Right ventricle myocardium inferior (tissue), 1 donor: ENCODE measurements at places on chromosomes 7 and 10.

DNA sequence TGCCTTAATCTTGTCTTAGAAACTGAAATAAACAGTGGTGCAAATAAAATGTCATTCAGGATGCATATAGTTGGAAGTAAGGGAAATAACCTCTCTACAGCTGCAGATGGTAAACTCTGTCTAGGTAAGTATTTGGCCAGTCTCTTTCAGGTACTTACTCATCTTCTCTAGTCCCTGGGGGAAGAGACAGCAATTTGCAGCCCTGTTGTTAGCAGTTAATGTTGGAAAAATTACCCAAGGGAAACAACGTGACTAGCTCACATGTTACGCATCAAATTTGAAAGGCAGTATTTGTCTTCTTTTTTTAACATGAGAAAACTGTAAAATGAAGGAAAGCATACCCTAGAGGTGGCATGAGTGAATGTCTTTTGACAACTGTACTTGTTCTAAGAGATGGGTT, 3.2 kb upstream of the HUS1 start:
- DNase-seq = no peak

GRCh38 chr10:12156367-12157123, 27.1 kb downstream of the SEC61A2 start:
- no peak for DNase-seq

DNA sequence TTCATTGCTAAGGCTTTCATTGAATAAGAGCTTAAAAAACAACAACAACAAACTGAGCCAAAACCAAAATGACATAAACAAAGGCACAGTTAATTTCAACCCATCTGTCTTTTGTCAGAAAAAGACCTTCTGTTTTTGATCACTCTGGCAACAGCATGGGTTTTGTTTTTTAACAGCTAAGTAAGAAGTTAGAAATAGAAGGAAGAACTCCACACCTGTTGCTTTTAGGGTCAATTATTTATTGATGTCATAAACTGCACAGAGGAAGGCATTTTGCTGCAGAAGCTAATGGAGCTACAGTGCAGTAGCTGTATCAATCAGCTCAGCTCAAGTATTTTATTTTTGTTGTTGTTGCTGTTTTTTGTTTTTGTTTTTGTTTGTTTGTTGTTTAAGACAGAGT, 16.3 kb upstream of the GJD4 start:
- no peak for DNase-seq

GRCh38 chr7:138303230-138304070, 156.6 kb upstream of the TRIM24 start:
- DNase-seq = no peak

DNA sequence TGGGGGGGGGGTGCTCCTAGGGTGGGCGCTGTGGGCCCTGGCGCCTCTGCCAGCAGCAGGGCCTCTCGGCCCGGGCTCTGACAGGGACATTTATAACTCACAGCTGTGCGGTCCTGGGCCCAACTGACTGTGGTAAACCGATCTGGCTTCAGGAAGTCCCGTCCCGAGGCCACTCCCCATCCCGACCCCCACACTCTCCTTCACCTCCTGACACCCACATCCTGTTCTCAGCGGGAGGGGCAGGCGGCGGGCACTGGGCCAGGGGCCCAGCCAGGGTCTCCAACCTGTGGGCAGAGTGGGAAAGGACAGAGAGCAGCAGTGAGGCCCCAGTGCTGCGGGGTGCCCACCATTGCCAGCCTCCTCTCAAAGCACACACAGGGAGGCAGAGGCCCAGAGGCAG, 69.1 kb downstream of the ZMIZ1 start:
- no peak for DNase-seq

DNA sequence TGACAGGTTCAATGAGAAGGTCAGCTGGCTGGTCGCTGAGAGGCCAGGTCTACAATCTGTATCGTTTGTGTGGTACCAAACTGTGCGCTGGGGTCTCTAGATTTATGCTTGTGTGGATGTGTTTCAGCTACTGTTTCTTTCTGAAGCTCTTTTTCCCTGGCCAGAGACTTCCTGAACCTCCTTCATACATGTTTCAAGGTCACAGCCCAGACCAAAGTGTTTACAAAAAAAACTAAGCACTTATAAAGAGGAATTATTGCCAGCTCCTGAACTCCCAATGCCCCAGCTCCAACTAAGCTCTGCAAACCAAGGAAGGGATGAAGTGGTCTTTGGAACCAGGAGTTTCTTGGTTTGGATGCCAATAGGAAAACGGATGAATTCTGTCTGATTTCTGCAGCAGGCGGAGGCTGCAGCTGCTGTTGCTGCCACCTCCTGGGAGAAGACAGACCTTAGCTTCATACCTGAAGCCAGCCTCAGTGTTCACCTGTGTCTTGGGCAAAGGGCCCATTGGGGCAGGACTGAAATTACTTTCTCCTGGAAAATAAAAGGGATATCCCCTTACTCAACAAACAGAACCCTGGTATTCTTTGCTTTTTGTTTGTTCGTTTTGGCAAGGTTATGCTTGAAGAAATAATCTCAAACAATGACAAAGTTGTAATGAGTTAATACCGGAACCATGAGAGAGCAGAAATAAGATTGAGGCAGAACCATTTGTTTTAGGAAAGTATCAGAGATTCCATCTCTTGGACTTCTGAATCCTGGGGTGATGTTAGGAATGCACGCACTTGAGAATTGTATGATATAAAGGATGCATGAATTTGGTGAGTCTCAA, 24.6 kb upstream of the MKLN1 start:
- no peak for DNase-seq

DNA sequence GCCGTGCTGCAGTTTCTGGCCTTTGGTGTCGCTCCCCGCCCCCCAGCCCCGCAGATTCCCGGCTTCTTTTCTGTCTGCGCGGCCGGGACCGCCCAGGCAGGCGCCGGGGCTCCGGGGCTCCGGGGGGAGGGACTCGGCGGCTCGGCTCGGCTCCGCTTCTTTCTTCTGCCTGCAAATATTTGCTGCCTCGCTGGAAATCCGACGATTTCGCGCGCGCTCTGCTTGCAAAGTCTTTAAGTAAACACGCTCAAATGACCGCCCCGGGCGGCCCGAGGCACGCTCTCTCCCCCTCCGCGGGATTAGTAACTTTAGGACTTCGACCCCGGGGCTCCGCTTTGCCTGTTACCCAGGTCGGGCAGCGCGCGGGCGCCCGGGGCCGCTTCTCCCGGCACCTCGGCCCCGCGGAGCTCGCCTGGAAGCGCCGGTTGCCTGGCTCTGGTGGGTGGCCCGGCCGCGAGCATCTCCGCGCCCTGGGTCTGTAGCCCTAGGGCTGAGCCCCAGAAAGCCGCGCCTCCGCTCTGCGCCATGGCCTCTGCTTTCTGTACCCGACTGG, 3.9 kb upstream of the GATA3 start:
- no peak for DNase-seq

- peak; percentile 50 for DNase-seq
Observed at GRCh38 chr10:120041807-120042559, 149.5 kb downstream of the SEC23IP start.

- no peak for DNase-seq
Observed at GRCh38 chr7:30032310-30033125, 4.3 kb downstream of the PLEKHA8 start.

DNA sequence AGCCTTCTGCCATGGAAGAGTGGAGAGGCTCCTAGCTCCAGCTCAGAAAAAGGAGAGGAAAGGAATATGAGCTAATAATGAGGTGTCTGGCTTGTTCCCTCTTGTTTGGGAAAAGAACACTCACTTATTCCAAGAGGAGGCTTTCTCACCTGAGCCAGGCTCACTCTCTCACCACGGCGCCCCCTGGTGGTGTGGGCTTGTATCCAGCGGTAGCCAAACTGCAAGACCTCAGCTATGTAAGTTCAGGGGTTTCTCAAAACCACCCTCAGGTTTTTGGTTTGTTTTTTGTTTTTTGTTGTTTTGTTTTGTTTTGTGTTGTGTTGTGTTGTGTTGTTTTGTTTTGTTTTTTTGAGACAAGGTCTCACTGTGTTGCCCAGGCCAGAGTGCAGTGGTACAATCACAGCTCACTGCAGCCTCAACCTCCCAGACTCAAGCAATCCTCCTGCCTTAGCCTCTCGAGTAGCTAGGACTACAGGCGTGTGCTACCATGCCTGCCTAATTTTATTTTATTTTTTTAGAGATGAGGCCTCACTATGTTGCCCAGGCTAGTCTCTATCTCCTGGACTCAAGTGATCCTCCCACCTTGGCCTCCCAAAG, 124.0 kb downstream of the TMEM130 start:
- DNase-seq = peak; percentile 80

DNA sequence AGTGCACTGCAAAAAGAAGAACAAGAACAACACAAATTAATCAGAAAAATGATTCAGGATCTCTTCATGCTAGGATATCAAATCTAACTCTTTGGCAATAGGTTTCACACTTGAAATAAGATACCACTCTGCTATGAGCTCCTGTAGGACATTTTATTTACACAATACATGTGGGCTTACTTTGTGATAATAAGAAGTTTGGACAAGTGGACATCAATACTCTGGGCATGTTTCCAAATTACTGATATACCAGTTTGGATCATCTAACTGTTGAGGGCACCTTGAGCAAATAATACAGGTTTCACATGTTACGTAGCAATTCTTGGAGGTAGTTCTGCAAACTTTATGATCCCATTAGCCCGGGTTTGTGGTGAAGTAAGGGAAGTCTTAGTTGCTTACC, 59.8 kb downstream of the CPVL start:
- DNase-seq = no peak

GRCh38 chr10:119815671-119816070, 57.0 kb downstream of the MCMBP start:
- DNase-seq = no peak

DNA sequence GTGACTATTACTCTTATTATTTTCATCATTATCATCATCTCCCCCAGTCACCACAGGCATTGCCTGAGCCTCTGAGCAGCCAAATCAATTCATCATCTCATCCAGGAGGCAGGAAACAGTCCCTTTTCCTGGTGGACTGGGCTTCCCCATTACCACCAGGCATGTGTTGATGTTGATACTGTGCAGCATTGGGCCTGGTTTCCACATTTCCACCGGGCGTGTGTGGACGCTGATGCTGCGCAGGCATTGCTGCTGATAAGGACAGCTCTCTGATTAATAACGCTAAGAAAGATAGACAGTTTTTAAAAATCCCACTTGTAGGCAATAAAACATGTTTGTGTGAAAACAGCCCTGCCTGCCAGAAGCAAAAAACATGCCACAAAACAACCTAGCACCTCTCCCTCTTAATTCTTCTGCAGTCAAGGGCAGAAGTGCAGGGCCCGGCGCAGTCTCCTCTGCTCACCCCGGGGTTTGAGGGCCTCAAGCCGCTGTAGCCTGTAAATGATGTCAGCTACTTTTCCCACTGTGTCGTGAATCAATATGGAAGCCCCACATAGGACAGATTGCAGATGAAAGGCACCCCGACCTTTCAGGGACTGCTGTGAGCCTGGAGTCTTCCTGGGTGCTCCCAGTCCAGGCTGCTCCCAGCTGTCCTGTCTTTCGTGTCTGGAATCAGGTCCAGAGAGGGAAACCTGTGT, 216.0 kb downstream of the WDR37 start:
- DNase-seq = no peak

DNA sequence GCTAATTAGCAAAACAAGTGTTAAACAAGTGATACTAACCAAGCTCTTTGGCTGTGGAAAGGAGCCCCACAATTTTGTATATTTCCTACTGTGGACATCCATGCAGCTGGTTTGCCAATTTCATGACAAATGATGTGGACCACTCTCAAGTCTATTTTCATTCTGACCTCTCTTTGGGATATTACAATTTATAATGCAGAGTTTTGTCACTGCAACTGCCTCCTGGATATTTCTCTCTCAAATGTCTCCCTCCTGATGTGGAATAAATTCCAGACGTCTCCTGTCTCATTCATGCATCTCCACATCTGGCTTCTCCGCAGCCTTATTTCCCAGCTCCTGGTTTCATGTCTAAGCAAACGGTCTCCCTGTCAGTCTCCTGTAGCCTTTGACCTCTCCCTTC, 80.6 kb upstream of the RHEB start:
- DNase-seq = no peak

- DNase-seq = no peak
Observed at GRCh38 chr7:41731493-41732435, 28.9 kb upstream of the INHBA start.

DNA sequence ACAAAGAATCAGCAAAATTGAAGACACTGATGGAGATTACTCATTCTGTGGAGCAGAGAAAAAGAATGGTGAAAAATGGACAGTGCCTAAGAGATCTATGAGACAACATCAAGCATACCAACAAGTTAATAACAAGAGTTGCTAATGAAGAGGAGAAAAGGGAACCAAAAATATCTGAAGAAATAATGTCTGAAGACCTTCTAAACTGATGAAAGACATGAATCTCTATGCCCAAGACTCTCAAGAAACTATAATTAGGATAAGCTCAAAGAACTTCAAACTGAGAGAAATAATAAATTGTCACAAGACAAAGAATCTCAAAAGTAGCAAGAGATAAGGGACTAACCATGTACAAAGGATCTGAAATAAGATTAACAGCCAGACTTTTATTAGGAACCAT, 93.4 kb downstream of the ZNF33B start:
- no peak for DNase-seq
